ENCODE measurements at places on chromosomes 12 and 14.

DNA sequence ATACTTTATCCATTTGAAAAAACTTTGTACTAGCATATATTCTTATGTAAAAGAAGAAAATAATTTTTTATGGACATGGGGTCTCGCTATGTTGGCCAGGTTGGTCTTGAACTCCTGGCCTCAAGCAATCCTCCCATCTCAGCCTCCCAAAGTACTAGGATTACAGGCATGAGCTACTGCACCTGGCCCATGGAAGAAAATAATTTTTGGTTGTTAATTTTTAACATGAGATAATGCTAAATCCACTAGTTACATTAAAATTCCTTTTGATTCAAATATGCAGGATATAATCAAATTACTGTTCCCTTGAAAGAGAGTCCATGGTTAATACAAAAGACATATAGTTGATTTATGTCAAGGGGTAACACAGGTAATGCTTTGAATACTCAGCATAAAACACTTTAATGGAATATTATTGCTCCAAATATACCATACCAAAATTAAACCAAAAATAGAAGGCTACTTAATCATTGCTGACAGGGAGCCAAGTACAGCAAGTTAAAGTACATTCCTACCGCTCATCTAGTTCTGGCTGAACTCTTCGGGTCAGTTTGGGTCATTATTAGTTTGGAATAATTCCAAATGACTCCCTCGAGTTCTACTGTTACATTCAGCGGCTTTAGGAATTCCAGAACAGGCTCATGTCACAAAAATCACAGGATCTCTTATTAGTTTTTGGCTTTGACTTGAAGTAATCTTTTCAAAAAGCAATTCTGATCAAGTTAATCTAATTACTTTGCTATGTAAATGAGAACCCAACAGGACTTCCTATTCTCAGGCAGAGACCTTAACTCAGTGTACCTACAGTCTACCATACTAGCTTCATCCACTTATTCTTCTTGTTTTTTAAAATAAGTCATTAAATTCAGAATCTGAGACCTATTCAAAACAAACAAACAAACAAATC, 6.1 kb downstream of the SOS2 start:
- no peak for DNase-seq

- DNase-seq: no peak
These were observed 165.1 kb upstream of the ATP2B1 start for GRCh38 chr12:89873745-89874144.

DNA sequence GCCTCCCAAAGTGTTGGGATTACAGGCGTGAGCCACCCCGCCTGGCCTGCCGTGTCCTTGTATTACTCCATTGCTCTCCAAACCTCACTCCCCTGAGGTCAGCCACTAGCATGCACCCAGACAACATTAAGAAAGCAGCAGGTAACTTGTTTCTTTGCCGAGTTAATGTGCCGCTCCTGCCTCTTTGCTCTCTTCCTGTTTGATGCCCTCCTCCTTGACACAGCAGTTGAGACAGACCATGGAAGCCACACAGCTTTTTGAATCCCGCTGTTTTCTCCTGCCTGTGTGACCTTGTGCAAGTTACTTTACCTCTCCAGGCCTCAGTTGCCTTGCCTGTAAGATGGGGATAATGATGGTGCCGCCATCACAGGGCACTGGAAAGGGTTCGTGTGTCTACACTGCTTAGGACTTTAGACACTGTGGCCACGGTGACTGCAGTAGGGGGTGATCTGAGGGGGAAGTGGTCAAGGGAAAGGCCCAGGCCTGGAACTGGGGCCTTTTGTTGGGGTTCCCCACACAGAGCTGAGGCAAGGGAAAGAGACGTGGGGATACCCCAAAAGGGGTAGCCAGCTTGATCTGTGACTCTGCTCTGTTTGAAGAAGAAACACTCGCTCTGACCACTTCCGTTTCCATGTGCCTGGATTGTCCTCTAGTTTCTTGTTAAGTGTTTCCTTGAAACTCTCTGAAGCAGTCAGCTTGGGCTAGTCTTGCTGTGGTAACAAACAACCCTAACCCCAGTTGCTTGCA, 69.3 kb downstream of the RIN3 start:
- no peak for DNase-seq

DNA sequence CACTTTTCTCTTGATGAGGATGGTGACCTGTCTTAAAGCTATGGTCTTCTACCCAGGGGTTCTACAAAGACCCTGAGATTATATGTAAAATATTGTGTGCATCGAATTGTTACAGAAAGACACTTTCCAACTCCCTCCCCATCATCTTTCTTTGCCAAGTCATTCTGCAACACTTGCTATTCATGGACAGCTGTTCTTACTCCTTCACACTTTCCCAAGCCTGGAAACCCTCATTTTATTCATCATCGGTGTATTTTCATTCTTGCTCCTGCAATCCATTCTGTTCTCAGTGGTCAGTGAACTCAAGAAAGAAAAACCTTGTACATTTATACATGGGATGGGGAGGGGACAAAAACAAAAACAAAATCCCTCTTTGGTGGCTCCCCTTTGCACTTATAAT, 90.5 kb upstream of the STXBP6 start:
- no peak for DNase-seq

DNA sequence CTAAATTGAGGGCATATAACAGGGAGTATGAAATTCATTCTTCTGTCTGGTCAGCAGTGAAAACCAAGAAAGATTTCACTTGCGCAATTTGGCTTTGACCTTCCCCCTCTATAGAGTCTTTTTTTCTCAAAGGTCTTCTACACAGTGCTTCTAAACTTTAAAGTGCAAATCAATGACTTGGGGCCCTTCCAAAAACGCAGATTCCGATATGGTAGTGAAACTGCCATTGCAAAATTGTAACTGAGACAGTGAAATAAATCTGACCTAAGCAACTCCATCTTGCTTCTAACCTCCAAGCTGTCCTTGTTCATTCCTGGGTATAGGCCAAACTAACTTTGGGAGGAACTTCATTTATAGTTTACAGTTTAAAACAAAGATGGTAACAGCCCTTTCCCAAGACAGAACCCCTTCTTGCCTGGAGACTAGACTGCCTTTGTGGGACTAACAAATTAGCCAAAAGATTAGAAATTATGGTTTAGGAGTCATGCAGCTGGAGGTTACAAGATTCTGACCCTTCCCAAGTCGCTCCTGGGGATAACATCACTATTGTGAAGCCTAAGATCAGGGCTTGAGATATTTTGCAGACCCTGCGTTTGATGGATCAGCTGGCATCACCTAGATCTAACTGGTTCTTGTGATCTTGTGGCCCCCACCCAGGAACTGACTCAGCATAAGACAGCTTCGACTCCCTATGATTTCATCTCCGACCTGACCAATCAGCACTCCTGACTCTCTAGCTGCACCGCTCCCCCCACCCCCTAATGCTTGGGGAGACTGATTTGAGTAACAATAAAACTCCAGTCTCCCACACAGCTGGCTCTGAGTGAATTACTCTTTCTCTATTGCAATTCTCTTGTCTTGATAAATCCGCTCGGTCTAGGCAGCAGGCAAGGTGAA, 5.0 kb downstream of the SLC25A21 start:
- DNase-seq: no peak

DNA sequence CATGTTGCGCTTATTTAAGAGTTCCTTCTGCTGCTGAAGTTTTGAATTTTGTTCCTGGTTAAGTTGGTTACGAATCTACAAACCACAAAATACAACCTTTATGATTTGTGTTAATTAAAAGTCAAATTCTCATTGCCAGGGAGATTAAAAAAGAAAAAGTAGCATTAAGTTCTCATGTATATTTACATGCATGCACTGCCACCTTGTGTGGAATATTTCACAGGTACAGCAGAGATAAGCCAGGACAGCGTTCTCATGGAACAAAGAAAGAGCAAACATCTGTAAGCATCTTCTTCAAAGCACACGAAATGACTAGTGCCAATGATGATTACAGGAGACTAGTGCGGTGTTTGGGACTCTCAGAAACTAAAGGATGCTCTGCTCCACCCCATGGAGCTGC, 34.2 kb downstream of the ZFYVE21 start:
- DNase-seq: no peak

DNA sequence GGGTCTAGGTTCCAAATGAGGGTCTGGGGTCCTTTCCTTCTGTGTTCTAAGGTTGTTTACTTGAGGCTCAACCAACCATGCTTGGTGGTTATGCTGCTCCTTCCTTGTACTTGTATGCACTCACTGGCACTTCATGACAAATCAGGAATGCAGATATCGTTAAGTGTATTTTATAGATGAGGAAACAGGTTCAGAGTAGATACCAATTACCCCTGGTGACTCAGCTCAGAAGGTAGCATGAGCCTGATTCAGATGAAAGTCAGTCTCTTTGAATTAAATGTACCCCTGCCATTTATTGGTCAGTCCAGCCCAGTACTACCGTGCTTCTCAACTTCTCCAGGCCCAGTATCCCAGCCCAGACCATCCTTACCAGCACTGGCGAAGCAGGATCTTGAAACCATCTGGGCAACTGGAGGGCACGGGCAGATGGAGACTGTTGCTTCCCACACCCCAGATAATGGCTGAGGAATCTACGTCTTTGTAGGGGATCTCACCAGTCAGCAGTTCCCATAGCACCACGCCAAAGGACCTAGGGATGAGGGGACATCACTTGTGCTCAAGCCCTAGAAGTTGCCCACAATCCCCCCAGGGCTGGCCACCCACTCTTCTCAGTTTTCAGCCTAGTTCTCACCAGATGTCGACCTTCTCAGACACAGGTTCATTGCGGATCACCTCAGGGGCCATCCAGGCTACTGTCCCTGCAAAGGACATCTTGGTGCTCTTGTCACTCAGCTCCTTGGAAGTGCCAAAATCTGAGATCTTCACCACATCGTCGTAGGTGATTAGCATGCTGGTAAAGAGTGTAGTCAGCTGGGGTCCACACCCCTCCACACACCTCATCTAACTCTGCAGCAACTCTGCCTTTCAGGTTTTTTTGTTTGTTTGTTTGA, 14.3 kb downstream of the MAP3K12 start:
- DNase-seq: no peak

DNA sequence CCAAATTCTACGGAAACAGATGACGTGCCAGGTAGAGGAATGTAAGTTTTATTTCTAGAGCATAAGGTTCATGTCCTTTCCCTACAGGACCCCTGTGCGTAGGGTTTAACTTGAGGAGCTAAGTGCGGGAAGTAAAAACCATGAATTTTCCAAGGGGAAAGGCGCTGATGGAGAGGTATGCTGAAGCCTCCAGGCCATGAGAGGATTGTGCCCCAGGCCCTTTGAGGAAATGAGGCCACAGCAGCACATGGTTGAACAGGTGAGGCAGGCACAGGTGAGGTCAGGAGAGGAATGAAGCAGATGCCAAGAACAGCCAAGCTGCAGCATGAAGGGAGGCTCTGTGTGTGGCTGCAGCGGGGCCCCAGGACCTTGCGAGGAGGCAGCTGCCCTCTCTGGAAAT, 14.7 kb downstream of the ESRRB start:
- DNase-seq: no peak

DNA sequence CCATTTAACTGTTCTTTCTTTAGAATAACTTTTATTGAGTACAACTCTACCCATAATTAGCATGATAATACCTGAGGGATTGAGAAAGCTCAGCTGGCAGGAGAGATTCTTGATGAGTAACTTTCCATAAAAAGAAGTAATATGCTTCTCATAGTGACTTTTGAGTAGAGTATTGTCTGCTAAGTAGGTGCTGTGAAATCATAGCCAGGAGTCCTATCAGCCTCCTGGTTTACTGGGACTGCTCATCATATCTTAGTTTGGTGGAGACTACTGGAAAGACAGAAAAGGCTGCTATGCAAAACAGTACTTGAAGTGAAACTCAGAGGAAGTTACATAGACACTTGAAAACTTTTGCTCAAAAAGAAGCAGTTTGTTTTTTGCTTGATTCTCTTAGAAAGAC, 113.3 kb upstream of the ATP2B1 start:
- no peak for DNase-seq

- DNase-seq: no peak
These were observed 19.5 kb upstream of the HAL start for GRCh38 chr12:96015672-96016071.

- no peak for DNase-seq
These were observed 77.1 kb upstream of the FUT8 start for GRCh38 chr14:65335411-65335947.

- no peak for DNase-seq
These were observed 125.1 kb upstream of the TBX3 start for GRCh38 chr12:114809097-114809496.

Measured in stimulated activated naive CD4-positive, alpha-beta T cell treated with Interleukin-2 at 50 U/mL for 16 hours (primary cell).